ENCODE measurements at places on chromosomes 7 and 10.

DNA sequence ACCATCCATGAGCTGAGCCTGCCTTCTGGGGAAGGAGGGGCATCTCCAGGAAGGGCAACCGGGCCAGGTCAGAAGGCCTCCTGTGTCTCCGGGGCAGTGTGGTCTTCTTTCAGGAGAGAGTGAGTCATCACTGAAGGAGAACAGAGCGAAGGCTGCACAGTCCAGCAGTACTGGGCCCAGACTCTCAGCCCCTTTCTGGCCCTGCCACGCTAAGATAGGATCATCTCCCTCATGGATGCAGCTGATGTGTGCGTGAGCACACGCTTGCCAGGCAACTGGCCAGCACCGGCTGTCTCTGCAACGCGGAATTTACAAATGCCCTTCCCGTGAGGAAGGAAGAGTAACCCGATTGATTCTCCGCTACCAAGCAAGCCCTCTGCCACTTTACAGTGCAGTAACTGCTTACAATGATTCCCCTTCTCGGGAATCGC, 328.2 kb downstream of the TNS3 start:
- no peak for DNase-seq

GRCh38 chr10:16952080-16952479, 134.9 kb upstream of the RSU1 start:
- DNase-seq = no peak

GRCh38 chr10:19616966-19617365, 199.3 kb upstream of the PLXDC2 start:
- DNase-seq = no peak

- DNase-seq = peak; percentile 5
These were observed 24.9 kb downstream of the NRBF2 start for GRCh38 chr10:63157845-63158624.

- DNase-seq = no peak
These were observed 1180.4 kb downstream of the CNTNAP2 start for GRCh38 chr7:147296986-147297385.

DNA sequence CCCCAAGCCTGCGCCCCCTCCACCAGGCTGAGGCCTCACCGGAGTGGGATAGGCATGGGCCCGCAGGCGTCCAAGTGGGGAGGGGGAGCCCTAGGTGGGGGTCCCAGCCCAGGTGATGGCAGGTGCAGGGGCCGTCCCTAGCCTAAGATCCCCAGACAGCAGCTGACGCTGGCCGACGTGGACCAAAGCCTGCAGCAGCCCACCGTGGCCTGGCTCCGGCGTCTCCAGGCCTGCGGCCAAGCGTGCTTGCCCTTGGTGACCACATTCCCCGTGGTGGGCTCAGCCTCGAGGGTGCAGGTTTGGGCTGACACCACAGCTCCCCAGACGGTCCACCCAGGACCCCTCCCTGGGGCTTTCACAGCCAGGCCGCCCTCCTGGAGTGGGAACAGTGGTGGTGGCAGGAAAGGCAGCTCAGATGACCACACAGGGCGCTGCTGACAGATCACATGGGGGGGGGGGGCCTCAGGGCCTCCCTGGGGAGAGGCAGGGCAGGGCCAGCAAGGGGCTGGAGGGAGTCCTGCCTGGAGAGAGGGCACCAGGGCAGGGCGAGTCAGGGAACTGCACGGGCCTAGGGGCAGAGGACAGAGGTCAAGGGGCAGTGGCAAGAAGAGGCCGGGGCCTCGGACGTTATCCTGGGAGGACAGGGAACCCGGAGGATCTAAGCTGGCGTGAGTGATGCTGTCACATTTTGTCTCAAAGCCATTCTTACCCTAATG, 767 bp upstream of the ADAM8 start:
- DNase-seq = no peak

DNA sequence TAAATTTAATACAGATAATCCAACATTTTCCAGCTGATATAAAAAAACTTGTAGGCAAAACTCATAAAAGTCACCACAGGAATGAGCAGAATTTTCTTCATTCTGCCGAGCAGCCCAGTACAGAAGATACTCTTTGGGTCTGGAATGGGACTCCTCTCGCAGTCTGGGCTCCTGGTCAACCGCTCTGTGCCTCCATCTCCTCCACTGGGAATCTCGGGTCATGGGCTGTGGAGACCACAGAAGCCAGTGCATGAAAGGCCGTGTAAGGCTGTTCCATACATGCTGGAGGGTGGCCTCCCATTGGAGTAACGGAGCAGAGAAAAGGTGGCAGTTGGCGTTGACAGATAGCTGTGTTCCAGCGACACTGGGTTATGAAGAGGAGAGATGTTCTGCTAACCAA, 616.4 kb upstream of the MGMT start:
- DNase-seq = no peak

GRCh38 chr7:112446431-112446830, 3.8 kb upstream of the IFRD1 start:
- DNase-seq = no peak

- DNase-seq = no peak
These were observed 169.4 kb upstream of the GRB10 start for GRCh38 chr7:50952120-50952519.

DNA sequence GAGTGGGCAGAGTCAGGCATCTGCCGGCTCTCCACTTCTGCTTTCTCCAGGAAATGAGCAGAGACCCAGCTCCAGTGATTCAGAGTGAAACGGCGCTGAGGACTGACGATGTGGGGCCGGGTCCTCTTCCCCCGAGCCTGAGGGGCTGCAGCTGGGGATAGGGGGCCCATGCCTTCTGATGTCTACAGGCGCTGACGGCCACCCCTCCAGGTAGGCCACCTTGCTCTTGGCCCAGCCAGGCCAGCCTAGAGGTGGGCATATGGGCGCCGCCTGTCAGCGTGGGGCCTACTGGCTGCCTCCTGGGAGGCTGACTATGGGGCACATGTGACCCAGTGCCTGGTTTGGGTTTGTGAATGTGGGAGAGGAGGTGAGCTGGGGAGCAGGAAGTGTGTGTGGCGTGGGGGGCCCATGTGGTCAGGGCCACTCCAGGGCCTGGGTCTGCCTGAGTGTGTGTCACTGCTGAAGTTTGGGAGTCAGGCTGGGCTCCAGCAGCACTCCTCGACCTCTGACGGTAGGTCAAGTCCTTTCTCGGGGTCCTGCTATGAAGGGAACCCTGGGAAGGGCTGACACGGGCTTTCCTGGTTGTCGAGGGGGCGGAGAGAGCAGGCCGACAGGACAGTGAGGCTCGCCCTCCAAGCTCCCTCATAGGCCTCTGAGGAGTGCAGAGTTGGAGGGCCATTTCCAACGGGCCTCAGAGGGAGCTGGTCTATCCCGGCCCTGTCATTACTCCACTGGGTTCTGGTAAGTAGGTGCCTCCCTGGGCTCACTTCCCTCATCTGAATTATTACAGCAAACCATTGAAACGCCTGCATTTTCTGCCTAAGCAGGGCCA, at the start of gene WDFY4:
TSS of gene WDFY4 (plus strand) at position 82 of the 832 bp plus-strand sequence. CDS start 24,860 bp downstream, outside the sequence.
- DNase-seq = no peak

DNA sequence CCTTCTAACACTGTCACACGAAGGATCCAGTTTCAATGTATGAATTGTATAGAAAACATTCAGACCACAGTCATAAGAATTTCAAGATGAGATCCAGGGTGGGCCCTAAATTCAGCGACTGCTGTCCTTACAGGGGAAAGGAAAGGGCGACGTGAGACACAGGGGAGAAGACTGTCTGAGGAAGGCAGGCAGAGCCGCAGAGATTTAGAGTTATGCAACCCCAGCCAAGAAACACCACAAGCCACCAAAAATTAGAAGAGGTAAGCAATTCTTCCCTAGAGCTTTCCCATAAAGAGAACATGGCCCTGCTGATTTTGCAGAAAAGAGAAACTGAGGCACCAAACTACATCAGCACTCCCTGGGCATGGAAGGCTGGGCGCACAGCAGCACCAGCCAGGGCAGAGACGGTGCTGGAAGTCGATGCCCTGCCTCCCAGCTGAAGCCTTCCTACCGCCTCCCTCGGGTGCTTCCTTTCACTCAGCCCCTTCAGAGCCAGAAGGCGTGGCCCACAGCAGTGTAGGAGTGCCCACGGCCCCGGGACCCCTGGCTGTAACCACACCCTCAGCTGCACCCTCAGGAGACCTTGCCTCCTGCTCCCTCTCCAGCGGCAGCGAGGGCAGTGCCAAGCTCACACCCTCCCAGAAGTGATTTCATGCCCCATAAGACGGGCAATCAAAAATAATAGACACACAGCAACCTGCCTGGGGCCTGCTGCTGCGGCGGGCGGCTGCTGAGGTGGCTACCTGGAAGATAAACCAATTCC, 81.0 kb upstream of the LRRC4 start:
- no peak for DNase-seq

DNA sequence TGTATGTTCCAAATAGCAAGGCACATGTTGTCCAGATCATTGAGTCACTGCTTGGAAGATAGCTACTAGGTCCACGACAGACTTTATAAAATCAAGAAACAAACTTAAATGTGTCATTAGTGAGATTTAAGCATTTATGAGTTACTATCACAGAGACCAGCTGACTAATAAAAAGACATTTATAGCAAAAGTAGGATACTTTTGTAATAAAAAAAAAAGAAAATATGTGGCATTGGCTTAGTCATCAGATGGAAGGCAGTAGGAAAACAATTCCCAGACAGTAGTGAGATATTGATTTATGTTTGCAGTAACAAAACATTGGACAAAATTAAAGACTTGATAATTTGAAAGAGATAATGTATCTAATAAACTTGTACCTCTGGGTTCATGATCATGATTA, 881.0 kb upstream of the LRRN3 start:
- no peak for DNase-seq

DNA sequence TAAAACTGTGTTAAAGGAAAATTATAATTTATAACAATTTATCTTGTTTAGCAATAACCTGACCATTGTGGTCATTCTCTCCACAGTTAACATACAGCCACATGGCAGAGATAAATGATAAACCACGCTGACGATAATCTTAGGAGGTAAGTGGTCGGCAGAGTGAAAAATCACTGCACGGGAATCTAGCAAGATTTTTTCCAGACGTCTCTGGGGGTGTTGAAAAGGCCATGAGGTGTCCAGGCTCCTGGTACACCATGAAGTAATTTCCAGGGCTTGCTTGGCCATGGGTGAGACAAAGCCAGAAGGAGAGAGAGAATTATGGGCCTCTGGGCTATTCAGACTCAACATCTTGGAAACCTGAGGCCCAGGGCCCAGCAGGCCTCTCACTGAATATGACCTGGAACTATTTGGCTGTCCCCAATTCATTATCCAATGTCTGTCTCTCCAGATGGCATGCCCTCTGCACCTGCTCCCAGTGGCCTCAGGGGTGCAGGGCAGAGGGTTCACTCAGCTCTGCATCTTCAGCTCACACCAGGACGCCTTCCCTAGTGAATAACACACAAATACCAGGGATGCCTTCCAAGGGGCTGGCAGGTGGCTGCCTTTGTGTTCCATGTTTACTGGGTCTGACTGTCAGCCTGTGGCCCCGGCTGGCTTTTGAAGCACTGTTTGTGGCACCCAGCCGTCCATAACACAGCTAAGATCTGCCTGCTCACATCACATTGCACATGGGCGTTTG, 590.4 kb upstream of the PFKP start:
- DNase-seq = no peak

GRCh38 chr10:14553448-14553847, 221.2 kb downstream of the FAM107B start:
- no peak for DNase-seq

GRCh38 chr7:142323706-142324105, 65.8 kb upstream of the PRSS58 start:
- no peak for DNase-seq

All from activated CD4-positive, CD25-positive, alpha-beta regulatory T cell (primary cell).